NCI-H1694 (cell line): ENCODE measurements at places on chromosomes 4 and X.

DNA sequence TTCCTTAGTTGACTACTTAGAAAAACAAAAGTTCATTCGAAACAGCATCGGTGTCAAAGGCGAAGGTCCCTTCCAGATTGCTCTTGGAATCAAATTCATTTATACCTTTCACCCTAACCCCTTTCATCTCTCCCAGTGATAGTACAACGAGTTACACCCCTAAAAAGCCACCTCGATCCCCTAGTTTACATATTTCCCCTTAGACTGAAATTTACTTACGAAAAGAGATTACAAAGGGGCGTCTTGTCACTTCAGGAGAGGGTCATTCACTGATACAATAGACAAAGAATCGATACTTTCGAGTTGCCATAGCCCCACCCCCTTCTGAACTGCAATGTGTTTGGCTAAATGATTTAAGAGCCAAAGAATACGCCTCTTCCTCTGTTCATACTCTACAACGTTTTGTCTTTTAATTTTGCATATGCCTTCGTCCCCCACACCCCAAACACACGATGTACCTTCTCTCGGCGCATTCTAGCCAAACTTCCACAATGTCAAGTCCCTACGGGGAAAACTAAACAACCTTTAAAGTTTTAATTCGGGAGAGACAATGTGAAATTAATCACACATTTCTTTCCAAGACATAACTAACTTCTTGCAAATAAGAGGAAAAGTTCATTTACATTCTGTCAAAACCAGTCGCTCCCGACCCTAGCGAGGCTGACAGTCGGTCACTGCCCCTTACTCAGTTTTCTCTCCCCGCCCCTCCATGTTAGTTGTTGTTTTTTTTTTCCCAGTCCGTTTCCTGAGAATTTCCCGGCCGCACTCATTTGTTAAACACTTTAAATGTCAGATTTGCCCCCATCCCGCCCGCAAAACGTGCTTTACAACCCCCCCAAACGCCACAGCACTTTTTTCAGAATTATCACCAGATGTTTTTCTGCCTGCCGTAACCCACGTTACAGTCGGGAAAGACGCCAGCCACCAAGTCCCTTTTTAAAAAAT, 88.6 kb downstream of the HPRT1 start:
- DNase-seq = no peak

DNA sequence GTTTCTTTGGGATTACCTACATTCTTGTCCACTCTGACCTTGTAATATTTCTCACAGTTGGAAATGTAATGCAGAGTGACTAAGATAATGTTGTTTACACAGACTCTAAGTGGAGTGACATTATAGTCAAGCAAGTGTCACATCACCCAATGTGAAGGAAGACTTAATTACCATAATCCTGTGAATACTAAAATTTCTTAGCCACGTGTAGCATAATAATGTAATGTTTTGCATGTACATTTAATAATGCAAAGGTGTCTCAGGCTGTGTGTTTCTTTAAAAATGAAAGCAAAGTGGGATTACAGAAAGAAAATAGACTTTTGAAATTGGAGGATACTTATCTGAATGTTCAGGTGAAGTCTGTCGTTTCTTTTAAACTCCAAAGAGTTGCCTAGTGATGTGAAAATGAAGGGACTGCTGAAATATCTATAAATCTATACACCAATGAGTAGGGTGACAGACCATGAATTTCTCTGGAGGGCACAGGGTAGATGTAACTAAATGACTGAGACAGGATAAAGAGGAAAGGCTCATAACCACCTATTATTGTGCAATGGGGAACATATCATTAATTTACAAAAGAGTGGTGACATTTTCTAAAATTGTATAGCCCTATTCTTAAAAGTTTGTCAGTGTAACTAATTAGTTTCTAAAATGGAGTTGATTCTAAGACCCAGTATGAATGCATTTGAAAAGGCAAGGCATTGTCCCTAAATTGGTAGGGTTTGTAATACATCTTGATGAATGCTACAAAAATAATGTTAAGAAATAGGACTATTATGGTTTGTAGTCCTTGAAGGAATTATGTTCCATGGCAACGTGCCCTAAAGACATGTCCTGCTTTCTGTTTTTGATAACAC, 235.7 kb downstream of the DACH2 start:
- no peak for DNase-seq

GRCh38 chrX:39043838-39044550, 242.7 kb downstream of the MID1IP1 start:
- no peak for DNase-seq

GRCh38 chr4:10003666-10004065, 17.6 kb downstream of the SLC2A9 start:
- no peak for DNase-seq

DNA sequence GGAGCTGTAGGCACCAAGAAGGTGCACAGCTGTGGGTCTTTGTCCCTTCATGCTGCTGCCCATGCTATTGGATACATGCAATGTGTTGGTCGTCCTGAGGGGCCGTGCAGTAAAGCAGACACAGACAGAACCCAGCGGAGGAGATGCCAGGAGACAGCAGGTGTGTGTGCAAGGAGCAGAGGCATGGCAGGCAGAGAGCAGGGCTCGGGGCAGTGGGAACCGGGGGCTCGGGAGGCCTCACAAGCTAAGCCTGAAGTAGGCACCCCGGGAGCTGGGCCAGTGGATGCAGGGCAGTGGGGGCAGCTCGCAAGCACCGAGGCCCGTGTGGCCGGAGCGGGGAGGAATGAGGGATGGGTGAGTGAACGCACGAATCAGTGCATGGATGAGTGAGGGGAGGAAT, 13.2 kb downstream of the HTRA3 start:
- no peak for DNase-seq

- DNase-seq = no peak
These were observed 144.0 kb downstream of the FNIP2 start for GRCh38 chr4:158912806-158913205.

DNA sequence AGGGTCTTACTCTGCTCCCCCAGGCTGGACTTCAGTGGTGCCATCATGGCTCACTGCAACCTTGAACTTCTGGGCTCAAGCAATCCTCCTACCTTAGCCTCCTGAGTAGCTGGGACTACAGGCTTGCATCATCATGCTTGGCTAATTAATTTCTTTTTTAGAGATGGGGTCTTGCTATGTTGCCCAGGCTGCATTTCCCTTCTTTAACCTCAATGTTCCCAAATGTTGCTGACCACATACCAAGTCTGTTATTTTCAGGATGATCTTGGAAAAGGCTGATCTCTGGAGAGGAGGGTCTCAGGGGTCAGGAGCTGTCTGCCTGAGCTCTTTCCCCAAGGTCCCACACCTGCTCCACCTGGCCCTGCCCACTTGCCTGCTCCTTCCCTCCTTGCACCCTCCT, 13.0 kb downstream of the CACNA1F start:
- no peak for DNase-seq

DNA sequence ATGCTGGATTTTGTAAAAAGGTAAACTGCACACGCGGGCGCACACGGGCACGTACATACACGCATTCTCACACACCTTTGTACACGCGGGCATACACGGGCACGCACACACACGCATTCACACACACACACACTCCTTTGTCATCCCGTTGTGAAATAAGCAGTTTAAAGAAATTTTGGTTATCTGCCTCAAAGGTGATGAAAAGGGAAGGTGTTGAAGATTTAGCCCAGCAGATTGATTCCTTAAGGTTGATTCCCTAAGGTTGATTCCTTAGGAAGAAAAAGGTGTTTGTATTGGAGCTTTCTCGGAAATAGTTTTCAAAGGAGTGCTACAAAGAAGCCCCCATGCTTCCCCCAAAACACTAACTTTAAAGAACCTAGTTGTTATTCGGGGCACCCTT, 693 bp downstream of the ATP10D start:
- DNase-seq = no peak

DNA sequence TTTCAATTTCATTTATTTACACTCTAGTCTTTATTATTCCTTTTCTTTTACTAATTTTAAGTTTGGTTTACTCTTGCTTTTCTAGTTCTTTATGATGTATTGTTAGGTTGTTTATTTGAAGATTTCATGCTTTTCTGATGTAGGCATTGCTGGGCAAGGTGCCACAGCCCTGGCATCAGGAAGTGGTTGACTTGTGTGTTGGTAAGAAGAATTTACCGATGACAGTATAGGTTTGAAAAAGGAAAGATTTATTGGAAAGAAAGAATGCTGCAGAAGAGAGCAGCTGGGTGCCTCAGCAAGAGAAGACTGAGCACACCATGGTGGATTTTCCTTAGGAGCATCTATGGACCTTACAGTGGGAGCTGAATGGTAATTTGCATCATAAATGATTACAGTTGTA, 153.2 kb downstream of the KLF8 start:
- no peak for DNase-seq

DNA sequence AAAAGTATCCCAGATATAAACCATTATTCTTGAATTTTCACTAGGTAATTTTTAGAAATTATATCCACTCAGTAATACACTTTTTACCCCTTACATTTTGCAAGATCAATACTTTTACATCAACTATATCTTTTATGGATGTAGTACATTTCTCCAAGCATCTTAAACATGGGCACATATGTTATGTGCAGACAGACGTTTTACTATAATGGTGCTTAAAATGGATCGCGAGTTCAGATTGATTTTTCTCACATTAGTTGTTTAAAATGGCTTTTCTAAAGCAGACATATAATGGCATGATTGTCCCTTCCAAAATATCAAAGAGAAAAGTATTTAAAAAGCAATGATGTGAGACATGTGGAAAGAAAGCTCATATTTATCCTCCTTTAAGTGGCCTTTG, 786.1 kb downstream of the PDHA2 start:
- DNase-seq = no peak

DNA sequence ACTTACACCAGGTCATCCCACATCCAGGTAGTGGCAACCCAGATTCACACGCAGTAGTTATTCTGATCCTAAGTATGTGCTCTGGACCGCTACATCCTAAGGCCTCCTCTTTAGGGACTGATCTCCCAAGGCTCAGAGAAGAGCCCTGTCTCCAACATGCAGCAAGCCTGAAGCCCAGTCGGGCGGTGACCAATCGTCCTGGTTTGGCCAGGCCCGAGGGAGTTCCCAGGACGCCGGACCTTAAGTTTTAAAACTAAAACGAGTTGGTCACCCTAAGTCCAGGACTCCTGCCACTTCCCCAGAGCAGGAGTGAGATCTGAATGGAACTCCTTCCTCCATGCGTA, 385 bp downstream of the LYAR start:
- DNase-seq = no peak

DNA sequence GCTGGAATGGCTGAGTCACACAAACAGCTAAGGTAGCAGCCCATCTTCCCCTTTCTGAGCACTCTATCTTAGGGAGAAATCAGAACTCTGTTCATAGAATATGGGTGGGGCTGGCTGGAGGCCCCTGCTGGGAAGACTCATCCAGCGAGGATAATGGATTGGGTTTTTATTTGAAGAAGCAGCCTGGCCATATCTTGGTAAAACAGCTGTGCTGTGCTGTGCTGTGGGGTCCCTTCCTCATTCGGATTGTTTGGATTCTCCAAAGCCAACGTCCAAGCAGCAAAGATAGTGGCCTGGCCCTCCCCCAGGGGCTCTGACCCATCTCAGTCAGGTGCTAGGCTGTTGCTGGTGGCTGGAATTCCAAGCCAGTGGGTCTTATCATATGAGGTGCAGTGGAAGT, 63.8 kb downstream of the ZNF718 start:
- DNase-seq = no peak

DNA sequence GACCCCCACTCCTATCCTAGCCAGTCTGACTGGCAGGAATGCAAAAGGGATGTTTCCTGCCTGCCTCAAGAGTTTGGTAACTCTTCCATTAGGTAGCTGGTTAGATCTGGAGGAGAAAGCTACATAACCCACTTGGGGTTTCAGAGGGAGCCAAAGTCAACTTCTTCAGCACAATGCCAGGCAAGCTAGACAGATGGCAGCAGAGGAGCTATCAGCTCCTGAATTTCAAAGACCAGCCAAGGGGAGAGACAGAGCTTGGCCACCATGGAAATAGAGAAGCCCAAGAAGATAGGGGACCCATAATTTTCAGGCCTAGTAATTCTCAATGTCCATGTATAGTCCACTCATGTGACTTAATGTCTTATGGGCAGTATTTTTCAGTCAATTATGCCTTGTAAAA, 56.4 kb downstream of the PGRMC1 start:
- no peak for DNase-seq

DNA sequence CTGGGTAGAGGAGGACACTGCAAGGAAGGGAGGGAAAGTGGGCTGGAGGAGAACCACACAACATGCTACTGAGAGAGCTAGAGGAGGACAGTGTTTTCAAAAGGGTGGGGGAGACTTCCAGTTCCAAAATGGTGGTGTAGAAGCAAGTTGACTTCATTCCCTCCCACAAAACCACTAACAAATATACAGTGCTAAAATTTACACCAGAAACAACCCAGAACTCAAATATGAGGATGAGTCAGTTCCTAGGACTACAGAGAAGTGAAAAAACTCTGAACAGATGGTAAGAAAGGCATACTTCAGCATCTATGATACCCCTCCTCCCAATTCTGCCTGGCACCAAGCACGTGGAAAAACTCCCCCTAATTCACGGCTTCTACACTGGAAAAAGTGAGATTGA, 9.8 kb downstream of the AADAT start:
- DNase-seq = no peak
